ENCODE measurements at places on chromosomes 4 and X. TPM values are rescaled to one million over a fixed set of nuclear protein-coding genes. Genes with fewer than 3 reads are reported as not detected.

WWC2 gene
- total RNA-seq = 8.9 TPM

NR3C2 gene
- 0.34 TPM for total RNA-seq

BMPR1B gene
- total RNA-seq = 6.5 TPM

ANAPC4 gene
- 24.5 TPM for total RNA-seq

UCP1 gene
- total RNA-seq = not detected

MED12 gene
- total RNA-seq = 13.7 TPM

MAEA gene
- total RNA-seq = 36.6 TPM

EMCN gene
- not detected for total RNA-seq

CT45A1 gene
- not detected for total RNA-seq

CPZ gene
- total RNA-seq = 0.21 TPM

VSIG4 gene
- not detected for total RNA-seq

PRAF2 gene
- total RNA-seq = 2.1 TPM

CT45A5 gene
- not detected for total RNA-seq

CLRN2 gene
- not detected for total RNA-seq

TENM3 gene
- total RNA-seq = 15.0 TPM

TDO2 gene
- under 0.01 TPM for total RNA-seq

BLTP1 gene
- 71.8 TPM for total RNA-seq

GATA1 gene
- total RNA-seq = not detected

GPR82 gene
- total RNA-seq = not detected

CENPE gene
- 1.0 TPM for total RNA-seq

ARMCX1 gene
- total RNA-seq = 10.3 TPM

LETM1 gene
- total RNA-seq = 146 TPM

HELQ gene
- 9.9 TPM for total RNA-seq

SPARCL1 gene
- total RNA-seq = not detected

SPANXB1 gene
- not detected for total RNA-seq

CT47A7 gene
- not detected for total RNA-seq

DRP2 gene
- under 0.01 TPM for total RNA-seq

ATP2B3 gene
- not detected for total RNA-seq

GAR1 gene
- total RNA-seq = 8.2 TPM

MAGEA8 gene
- total RNA-seq = not detected
